ENCODE measurements at places on chromosomes 3 and 15.

- DNase-seq: no peak
These were observed 424.8 kb downstream of the LPP start for GRCh38 chr3:188578576-188579363.

DNA sequence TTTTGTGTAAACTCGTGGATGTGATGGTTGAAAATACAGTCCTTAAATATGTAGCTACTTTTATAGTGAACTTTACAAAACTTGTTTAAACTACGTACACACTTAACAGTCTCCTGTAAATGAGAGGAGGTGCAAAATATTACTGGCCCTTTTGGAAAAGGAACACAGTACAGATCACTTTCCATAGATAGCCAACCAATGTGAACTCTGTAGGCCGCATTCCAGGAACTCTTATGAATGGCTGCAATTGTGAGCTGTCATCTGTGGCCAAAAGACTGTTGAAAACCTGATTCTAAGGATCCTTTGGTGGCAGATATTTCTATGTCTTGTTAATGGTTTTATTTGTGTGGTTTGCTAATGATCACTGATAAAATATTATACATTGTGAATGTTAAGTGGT, 6.2 kb downstream of the TSC22D2 start:
- no peak for DNase-seq

GRCh38 chr3:177960722-177961121, 575.5 kb upstream of the KCNMB2 start:
- no peak for DNase-seq

GRCh38 chr3:38713121-38713520, 63.6 kb upstream of the SCN5A start:
- no peak for DNase-seq

DNA sequence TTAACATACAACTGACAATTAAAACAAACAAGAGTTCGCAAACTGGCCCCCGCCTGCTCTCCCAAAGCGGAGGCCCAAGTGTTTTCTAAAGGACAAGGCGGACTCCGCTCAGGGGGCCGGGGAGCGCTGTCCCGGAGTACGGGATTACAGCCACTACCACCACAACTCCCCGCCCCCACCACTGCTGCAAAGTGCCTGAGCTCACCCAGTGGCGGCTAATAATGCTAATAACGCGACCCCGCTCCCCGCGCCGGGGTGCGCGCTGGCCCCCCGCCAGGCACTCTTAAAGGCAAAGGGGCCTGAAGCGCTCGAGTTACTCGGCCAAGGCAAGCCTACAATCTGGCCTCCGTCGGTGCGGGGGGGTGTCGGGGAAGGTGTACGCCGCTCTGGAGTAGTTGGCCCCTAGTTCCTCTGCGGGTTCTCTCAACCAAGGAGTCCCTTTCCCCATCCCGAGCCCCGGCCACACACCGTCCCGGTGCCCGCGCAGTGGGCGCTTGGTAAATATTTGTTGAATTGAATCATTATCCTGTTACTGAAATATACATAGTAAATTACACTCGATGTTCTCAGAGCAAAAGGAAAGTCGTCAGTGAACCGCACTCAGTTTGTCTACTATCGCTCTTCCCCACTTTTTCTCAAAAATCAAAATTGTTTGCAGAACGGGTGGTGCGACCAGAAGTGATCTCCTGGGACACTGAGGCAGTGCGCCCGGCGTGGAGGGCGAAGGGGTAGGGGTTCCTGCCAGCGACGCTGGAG, 827 bp downstream of the WNT5A start:
- DNase-seq: no peak

GRCh38 chr15:35168464-35168863, 83.4 kb upstream of the NANOGP8 start:
- DNase-seq: no peak

DNA sequence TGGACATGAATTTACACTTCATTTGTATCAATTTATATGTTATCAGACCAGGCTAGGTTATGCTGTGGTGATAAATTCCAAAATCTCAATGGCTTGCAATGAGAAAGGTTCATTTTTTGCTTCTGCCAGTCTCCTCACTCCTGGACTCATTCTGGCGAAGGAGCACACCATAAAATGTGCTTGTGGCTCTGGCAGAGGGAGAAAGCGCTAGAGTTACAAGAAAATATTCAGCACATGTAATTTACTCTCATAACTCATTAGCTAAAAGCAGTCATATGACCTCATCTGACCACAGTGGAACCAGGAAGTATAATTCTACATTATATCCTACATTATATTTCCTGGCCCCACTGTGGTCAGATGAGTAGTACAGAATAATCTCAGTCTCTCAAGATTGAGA, 193.8 kb downstream of the BCHE start:
- DNase-seq: no peak

DNA sequence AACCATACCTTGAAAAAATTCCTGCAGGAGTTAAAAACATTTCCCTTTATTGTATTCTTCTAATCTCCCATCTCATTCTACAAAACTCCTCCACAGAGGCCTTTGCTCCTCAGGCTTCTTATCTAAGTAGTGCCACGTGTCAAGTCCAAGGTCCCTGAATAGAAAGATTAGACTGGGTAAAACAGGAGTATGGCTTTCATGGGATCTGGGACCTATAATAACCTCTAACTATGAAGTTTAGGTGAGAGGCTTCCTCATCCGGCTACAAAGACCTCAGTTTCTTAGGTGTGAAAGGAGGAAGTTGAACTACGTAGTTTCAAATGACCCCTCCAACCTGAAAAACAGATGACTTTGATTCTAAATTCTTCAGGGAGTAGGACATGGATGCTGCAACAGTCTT, 20.0 kb downstream of the GPR15 start:
- DNase-seq: peak; percentile 75

GRCh38 chr3:110881069-110881468, 190.5 kb upstream of the NECTIN3 start:
- peak; percentile 47 for DNase-seq

DNA sequence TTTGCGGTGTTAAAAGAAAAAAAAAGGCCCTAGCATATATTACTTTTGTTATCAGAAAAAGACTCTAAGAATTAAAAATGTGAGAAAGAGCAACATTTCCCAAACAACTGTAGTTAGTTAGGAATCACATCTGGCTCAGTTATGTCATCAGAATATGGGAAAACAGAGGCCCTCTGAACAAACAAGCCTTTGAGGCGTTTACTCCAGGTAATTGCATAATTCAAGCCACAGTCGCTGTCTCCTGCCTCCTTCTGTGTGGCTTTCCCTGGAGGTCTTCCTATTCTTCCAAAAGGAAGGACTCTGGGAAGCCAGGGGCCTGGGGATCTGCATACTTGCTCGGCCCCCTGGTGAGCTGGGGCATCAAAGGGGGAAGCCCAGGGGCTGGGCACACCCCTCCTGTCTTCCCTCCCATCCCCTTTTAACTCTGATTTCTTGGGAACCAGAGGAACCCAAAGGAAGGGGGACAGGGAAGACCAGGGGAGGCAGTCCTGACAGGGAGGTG, 3.7 kb upstream of the FAM107A start:
- DNase-seq: no peak

DNA sequence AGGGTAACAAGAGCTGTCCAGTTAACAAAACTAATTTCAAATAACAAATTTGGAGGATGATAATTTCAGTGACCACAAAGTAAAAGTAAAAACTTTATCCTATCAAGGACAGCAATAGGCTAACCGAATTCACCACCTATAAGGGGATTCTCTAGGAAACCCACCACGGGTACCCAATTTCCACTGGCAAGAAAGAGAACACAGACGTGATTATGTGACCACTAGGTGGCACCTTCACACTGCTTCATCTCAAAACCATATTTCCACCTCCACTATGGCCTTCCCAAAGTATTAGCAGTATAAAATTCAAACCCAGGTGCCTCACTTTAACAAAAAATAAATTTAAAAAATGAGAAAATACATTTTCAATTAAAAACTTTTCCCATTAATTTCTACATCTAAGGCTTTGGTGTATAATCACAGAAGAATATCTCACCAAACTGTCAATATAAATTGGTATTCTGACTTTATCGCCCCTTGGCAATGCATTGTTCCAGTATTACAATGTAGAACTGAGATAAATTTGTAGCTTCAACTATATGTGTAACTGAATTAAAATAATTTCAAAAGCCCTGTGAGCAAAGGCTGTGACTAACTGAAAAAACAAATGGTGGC, 96.5 kb downstream of the FSIP1 start:
- DNase-seq: peak; percentile 63

GRCh38 chr3:117450026-117450425, 740.4 kb downstream of the TUSC7 start:
- DNase-seq: no peak

DNA sequence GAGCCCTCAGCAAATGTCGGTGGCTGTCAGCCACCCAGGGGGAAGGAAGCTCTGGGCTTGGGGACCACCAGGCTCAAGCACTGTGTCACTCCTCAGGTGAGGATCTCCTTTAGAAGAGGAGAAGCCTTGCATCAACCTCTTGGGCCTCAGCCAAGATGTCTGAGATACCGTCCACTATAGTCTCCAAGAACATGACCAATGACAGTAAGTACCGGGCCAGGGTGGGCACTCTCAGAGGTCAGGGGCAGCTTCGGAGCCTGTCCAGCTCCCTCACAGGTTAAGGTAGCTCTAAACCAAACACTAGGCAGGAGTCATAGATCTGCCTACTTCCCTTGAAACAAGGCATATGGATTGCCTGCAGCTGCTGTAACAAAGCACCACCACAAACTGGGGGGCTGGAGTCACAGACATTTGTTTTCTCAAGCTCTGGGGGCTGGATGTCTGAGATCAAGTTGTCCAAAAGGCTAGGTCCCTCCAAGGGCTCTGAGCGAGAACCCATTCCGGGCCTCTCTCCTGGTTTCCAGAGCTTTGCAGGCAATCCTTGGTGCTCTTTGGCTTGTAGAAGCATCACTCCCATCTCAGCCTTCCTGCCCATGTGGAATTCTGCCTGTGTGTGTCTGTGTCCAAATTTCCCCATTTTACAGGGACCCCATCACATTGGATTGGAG, 1.3 kb downstream of the CFAP100 start:
- no peak for DNase-seq

- no peak for DNase-seq
These were observed 10.0 kb upstream of the INO80 start for GRCh38 chr15:41125931-41126642.

- no peak for DNase-seq
These were observed 30.7 kb downstream of the NANOGP8 start for GRCh38 chr15:35054380-35054779.

DNA sequence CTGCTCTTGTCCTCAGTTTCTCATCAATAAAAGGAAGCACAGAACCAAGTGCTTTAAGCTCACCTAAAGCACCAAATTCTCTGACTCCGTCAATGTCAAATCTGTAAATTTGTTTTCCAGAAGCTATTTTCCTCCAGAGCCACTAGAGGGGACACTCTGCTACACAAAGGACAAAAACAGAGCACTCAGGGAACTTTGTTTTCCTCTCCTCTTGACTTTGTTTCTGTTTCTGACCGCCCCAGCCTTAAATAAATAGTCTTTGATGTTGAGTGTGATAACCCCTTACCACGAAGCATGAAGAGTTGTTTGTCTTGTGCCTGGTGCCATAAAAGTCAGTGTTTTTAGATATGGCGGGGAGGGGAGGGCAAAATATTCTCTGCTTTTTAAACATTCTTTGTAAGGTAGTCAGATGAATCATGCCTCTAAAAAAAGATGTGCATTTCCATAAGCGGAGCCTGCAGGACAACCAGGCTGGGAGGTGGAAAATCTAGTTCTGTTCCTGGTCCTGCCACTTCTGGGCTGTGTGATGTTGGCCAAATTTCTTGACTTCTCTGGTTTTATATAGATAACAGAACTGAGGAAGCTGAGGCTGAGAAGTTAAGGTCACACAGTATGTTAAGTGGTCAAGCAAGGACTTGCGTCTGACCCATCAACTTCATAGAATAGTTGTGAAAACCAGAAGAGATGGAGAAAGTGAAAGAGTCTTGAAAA, 7.3 kb upstream of the ZBTB38 start:
- peak; percentile 86 for DNase-seq

GRCh38 chr3:142285083-142285517, 59.7 kb upstream of the GK5 start:
- DNase-seq: no peak

GRCh38 chr3:54543446-54543845, 384.4 kb downstream of the LRTM1 start:
- no peak for DNase-seq

- DNase-seq: peak; percentile 27
These were observed 229.5 kb downstream of the SOX2 start for GRCh38 chr3:181941250-181941649.

- DNase-seq: no peak
These were observed 68.2 kb downstream of the RAB11A start for GRCh38 chr15:65937476-65937875.

GRCh38 chr3:188282871-188283270, 128.9 kb downstream of the LPP start:
- DNase-seq: no peak

DNA sequence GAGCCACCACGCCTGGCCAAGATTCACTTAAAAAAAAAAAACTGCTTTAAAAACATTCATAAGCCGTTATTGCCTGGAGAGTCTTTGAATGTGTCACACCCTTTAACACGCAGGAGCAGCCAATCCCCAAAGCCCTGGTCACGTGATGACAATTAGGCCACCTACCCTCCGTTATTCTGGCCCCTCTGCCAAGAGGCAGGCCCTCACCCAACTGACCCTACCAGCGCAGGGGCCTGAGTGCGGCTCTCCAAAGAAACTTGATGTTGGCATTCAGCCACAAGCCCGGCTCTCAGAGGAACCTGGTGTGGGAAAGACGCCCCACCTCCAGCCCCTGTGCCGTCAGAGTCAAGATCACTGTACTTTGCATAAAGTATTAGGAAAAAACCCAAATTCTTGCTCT, 11.6 kb upstream of the MUC4 start:
- no peak for DNase-seq

- no peak for DNase-seq
These were observed 120.1 kb downstream of the LRRN1 start for GRCh38 chr3:3919316-3919715.

DNA sequence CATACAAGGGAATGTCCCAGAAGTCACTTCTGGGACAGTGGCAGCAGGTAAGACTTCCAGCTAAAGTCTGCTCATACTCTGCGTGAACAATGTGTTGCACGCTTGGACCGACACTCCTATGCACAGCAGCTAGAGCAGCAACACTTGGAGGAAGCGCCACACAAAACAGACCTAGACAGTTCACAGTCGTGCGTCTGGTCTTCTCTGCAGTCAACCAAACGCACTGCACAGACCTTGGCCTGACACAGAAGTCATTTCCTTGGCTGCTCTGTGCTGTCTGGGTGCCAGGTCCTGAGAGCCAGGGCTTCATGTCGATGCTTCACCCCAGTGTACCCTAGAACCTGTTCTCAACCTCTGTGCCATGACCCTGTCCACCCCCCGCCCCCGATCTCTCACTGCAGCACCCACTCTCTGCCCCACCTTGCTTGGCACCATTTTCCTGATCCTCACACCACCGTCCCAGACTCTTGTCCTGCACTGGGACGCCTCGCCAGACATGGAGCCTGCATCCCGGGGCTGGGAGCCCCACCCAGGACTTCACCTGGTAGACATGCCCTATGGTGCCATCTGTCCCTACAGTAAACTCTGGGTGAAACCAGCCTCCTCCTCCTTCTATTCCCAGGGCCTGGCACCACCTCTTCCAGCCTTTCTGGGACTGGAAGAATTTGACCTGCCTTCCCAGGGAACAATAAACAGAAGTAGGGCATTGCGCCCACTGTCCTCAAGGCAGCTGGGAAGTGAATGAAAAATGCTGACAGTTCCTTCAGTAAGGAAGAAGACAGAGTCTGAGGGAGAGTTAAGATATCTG, 3.1 kb downstream of the ATP10A start:
- DNase-seq: no peak

GRCh38 chr3:52777959-52778805, 783 bp downstream of the ITIH1 start:
- no peak for DNase-seq

Measured in GM12865 (cell line).